ENCODE measurements at places on chromosomes 2 and 18.

DNA sequence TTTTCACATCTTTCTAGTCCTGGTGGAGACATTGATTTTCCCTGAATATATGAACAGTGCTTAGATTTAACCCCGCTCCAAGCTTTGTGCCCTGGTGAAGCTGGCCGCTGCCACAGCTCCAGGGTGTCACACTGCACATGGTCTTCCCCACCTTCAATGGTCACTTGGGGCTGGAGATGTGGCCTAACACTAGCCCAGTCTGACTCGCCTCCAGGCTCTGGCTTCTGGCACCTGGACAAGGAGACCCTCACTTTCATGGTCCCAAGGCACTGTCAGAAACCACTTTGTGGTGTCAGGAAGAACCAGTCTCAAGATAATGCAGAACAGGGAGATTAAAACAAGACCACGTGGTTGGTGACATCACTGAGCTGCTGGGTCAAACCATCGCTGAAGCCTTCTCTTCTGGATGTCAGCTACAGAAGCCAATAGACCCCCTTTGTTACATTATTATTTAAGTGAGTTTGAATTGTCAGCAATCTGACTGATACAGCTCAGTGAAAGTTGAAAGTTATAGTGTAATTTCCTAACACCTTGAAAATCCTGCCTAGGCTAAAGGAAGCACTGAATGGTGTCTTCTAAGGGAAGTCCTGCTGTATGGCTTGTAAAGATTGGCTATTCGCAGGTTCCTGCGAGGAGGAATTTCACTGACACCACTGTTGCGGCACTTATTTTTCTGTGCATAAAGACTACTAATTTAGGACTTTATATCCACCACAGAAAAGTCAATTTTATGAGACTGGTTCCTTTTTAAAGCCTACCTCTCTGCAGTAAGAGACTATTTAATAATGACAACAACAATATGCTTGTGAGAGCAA lies 55.0 kb upstream of the CTDP1 start:
- DNase-seq = no peak

- DNase-seq = no peak
These were observed 116.9 kb upstream of the CREB1 start for GRCh38 chr2:207412787-207413310.

GRCh38 chr2:58514252-58514651 lies 273.1 kb upstream of the FANCL start:
- no peak for DNase-seq

- DNase-seq = no peak
These were observed 74.3 kb upstream of the KYNU start for GRCh38 chr2:142803158-142803557.

- DNase-seq = no peak
These were observed 12.6 kb downstream of the PECR start for GRCh38 chr2:216069028-216069427.

DNA sequence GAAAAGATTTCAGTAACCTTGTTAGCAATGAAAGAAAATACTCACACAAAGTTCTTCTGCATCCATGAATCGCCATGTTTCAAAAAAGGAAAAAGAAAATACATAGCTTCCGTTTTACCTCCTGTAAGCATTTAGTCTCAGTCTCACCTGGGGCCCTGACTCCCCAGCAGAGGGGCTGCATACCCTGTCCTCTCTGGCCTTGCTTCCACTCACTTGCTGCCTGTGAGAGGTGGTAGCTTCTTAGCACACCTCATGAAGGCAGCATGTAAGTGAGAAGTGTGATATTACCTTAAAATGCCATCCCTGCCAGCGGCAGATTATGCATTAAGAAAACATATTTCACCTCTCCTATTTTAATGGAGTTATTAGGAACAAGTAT lies 49.3 kb upstream of the ZNF385B start:
- DNase-seq = no peak

DNA sequence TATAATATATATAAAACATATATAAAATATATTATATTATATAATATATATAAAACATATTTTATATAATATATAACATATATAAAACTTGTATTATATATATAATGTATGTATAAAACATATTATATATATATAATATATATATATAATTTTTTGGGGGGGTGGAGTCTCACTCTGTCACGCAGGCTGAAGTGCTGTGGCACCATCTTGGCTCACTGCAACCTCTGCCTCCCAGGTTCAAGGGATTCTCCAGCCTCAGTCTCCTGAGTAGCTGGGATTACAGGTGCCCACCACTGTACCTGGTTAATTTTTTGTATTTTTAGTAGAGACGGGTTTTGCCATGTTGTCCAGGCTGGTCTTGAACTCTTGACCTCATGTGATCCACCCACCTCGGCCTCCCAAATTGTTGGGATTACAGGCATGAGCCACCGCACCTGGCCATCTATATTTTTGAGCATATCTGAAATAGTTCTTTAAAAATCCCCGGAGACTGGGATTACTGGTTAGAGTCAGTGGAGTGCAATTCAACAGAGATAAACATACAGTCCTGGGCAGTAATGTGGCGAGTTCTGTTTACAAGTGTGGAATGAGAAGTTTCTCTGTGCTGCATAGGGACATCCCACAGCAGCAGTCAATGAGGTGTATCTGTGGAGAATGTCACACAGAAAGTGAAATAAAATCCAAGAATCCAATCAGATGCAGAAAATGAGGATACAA lies 208.4 kb downstream of the MYCN start:
- no peak for DNase-seq

DNA sequence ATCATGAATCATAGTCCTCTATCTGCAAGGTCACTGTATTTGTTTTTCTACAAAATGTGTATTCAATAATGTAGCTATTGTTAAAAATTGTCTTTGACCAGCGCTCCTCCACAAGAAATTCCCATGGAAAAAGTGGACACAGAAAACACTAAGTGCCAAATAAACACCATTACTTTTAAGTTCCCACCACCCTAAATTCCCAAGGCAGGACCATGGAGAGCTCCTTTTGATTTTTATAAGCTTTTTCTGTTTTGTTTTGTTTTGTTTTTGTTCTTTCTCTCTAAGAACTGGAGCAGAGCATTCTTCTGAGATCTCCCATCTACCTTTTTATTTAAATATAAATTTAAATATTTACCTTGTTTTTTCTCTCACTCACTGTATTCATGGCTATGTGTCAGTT lies 44.5 kb downstream of the LRATD1 start:
- no peak for DNase-seq

- no peak for DNase-seq
These were observed 20.7 kb downstream of the FZD5 start for GRCh38 chr2:207748993-207749392.

DNA sequence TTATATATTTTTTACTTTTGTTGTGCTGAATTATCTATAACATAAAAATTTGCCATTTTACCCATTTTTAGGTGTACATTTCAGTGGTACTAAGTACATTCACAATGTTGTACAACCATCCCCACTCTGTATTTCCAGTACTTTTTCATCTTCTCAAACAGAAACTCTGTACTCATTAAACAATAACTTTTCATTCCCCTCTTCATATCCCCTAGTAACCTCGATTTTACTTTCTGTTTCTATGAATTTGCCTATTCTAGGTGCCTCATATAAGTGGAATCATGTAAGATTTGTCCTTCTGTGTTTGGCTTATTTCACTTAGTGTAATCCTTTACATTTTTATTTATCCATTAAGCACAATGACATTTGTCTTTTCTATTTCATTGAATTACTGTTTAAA lies 51.3 kb downstream of the GTF2A1L start:
- no peak for DNase-seq

DNA sequence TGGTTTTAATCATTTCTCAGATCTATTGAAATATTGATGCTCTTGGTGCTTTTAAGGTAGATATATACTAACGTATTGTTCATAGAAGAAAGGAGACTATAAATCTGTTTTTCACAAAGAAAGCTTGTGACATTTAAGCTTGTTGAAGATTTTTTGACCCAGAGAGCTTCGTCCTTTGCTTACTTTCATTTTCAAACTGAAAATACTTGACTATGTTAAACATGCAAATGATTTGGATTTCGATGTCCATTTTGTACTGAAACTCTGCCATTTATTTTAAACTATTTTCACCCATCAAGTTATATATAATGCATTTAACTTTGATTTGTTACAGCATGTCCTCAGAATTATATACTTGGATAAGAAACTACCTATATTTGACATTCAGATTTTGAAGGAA lies 85.2 kb downstream of the SLC4A10 start:
- DNase-seq = no peak

GRCh38 chr2:134183679-134184078 lies 70.2 kb upstream of the MGAT5 start:
- DNase-seq = no peak

DNA sequence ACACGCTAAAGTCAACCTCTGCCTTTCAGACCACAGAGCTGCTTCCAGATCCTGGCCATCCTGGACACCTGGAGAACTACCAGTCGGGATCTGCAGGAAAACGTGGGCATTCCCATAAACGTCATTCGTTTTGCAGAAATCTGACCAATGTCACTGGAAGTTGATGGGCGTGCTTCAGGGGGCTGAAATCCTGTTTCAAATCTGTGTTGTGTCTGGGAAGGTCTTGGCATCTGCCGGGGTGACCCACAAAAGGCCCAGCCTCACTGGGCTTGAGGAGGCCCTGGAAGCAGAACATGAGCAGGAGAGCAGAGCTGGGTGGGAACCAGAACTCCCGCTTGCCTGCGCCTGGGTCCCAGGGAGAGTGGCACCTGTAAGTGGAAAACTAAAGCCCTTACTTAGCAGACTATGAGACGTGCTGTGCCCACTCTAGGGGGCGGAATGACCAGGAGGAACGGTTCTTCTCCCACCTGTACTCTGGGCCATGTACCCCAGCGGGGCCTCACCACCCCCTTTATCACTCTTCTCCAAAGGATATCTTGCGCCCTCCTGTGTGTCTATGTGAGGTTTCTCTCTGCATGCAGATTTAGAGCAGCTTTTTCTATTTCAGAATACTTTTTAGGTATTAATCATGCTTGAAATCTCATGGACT lies 200.9 kb downstream of the FAM210A start:
- DNase-seq = no peak

GRCh38 chr2:222673883-222674282 lies 2.4 kb downstream of the MOGAT1 start:
- no peak for DNase-seq

GRCh38 chr18:13403786-13404549 lies 185.4 kb downstream of the LDLRAD4 start:
- no peak for DNase-seq

- no peak for DNase-seq
These were observed 138.9 kb upstream of the ERBB4 start for GRCh38 chr2:212677466-212677865.

DNA sequence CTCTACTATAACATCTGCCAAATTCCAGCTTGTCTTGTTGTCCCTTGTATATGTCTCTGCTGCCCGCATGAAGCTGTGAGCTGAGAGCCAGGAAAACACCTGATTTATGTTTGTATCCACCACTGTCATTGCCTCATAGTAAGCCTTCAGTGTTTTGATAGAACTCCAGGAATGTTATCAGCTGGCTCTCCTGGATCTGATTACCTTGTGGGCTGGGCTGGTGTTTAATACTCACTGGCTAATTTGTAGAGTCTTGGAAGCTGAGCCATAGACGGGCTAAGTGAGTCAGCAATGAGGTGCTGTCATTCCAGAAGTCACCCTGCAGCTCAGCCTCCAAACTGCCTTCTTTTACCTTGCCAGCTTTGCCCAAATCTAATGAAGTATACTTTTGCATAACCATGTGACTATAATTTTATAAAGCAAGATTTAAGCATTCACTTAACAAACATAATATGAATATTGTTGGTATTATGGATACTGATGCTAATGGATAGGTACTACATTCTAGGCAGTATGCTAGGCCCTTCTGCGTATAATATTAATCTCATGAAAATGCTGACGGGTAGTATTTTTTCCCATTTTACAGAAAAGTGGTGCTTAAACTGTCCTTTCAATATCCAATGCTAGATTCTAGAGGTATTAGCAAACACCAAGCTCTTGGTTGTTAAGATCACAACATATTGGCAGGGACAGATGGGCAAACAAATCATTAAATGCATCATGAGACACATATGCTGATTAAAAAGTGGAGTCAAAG lies 62.7 kb upstream of the GATA6 start:
- DNase-seq = no peak

DNA sequence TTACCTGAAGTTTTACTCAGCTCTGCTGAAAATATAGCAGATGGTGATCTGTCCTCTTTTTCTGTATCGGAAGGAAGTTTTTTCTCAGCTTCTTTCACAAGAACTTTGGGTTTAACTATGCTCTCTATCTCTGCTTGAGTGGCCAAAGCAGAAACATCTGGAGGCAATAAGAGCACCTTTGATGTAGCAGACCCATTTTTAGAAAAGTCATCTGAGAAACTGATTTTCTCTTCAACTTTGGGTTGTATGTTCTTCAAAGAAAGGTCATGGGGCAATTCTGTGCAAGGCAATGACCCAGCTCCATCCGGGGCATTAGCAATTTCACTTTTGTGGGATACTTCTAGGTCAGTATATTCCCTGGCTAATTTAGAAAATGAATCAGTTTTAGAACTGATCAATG lies 25.2 kb downstream of the RTN4 start:
- DNase-seq = no peak

GRCh38 chr2:12196495-12196894 lies 450.1 kb downstream of the LPIN1 start:
- DNase-seq = no peak

GRCh38 chr18:8709248-8710059 lies 4.1 kb downstream of the MTCL1 start:
- DNase-seq = no peak

GRCh38 chr2:16137080-16137755 lies 196.9 kb downstream of the MYCN start:
- DNase-seq = no peak

DNA sequence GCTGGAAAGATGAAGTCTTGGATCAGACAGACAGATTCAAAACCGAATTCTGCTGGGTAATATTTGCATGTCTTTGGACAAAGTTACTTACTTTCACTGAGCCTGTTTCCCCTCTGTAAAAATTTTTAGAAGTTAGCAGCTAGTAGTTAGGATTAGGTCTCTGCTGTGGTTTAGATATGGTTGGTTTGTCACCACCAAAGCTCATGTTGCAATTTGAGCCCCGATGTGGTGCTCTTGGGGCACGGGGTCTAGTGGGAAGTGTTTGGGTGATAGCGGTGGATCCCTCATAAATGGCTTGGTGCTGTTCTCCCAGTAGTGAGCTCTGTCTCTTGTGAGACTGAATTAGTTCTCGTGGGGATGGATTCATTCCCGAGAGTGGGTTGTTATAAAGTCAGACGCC lies 38.9 kb upstream of the PNO1 start:
- DNase-seq = no peak

- DNase-seq = no peak
These were observed 168.4 kb downstream of the NDUFA10 start for GRCh38 chr2:239856620-239857285.

DNA sequence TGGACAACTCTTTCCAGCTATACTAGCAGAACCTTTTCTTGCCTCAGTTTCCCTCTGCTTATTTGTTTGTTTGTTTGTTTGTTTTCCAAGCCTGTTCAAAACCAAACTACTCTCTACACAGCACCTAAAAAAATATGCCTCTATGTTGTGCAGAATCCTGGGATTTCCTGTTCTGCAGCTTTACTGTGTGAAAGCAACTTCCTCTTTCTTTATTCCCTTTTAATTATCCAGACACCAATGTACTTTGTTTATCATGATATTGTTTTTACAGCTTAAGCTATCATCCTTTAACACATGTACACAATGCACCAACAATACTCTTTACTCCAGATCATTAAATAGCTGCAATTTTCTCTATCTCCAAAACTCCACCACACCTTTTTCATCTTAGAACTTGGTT lies 259.5 kb downstream of the EPHA4 start:
- DNase-seq = no peak
